Stimulated activated CD4-positive, alpha-beta T cell treated with anti-CD3 and anti-CD28 coated beads, Interleukin-1b, Interleukin-23, amount 100 ng/mL, for 1 hour (primary cell): ENCODE measurements at places on chromosomes 7 and 10.

DNA sequence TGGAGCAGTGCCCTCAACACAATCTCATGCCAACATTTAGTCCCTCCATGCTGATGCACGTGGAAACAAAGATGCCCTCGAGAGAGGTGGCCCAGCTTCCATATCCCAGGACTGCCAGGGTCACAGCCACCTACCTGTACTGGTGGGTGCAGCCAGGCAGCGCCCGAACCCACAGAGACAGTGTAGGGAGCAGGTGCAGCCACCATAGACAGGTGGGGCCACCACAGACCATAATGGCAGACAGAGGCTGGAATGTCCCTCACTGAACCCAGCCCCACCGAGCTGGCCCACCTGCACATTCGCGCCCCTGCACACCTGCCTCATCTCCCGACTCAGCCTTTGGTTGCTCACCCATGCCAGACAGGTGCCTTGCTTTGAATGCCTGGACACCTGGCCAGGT, 18.3 kb upstream of the CPXM2 start:
- no peak for DNase-seq

GRCh38 chr7:155810770-155811559, 1.3 kb downstream of the SHH start:
- DNase-seq: no peak

GRCh38 chr10:111972109-111972508, 211.5 kb downstream of the GPAM start:
- no peak for DNase-seq

DNA sequence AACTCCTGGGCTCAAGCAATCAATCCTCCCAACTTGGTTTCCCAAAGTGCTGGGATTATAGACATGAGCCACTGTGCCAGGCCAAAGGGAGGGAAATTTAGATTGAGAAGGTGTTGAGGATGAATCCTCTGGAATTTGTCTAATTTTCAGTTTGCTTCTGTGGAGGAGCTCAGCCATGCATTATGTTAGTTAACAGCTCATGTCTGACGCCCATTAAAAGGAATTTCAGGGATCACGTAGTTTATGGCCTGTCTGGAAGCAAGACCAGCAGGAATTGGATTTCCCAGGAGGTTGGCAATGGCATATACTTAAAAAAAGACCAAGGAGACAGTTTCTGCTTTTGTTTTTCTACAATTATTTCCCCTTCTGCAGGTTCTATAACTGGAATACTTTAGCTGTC, 165.7 kb downstream of the OTUD1 start:
- no peak for DNase-seq

- no peak for DNase-seq
Measured at GRCh38 chr7:103123529-103123928, 25.4 kb downstream of the NAPEPLD start.
